ENCODE measurements at places on chromosomes 5 and 9. TPM values are rescaled to one million over a fixed set of nuclear protein-coding genes. Genes with fewer than 3 reads are reported as not detected.

IFNA13 gene
- total RNA-seq = not detected

TPPP gene
- 22.2 TPM for total RNA-seq

PAEP gene
- total RNA-seq = not detected

SPEF2 gene
- 22.5 TPM for total RNA-seq

CTXN3 gene
- 0.63 TPM for total RNA-seq

PCDHB6 gene
- total RNA-seq = 5.6 TPM

OLFM1 gene
- 76.7 TPM for total RNA-seq

MRPS30 gene
- 189 TPM for total RNA-seq

OTP gene
- total RNA-seq = not detected

RMI1 gene
- total RNA-seq = 24.4 TPM

CDH18 gene
- total RNA-seq = 12.8 TPM

DMRTA1 gene
- total RNA-seq = 0.63 TPM

OBP2B gene
- not detected for total RNA-seq

ALDH1B1 gene
- 10.3 TPM for total RNA-seq
